ENCODE measurements at places on chromosomes 2 and 18. TPM values are rescaled to one million over a fixed set of nuclear protein-coding genes. Genes with fewer than 3 reads are reported as not detected.

The HOXD8 gene
- total RNA-seq = 11.6 TPM

The SLC9A4 gene
- 0.84 TPM for total RNA-seq

The MC5R gene
- 6.7 TPM for total RNA-seq

The ASTL gene
- total RNA-seq = not detected

The SIX2 gene
- not detected for total RNA-seq

- DNase-seq = no peak
Measured at GRCh38 chr18:32803568-32803967, 30.7 kb upstream of the KLHL14 start.

- DNase-seq = peak; percentile 48
Measured at GRCh38 chr18:46073474-46074331, 1.6 kb upstream of the PSTPIP2 start.

GRCh38 chr2:219041252-219041651, at the start of gene CFAP65:
CFAP65 (minus strand) TSS chr2:219041516; CDS start chr2:219039048, 2,468 bp downstream.
- DNase-seq = peak; percentile 29

DNA sequence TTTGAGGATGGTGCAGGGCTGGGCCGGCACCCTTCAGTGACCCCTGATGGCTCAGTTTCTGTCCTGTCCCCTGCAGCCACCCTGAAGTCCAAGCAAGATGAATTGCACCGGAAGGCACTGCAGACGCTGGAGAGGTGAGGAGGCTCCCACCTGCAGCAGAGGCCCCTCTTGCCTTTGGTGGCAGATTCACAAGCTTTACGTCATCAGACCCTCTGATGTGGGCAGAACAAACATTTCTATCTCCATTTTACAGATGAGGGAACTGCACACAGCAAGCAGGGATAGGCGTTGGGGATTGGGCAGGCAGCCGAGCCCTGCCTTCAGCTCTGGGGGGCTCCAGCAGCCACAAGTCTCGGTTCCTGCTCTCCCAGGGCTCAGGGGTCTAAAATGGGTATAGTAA, 107.7 kb upstream of the MCFD2 start:
- no peak for DNase-seq

DNA sequence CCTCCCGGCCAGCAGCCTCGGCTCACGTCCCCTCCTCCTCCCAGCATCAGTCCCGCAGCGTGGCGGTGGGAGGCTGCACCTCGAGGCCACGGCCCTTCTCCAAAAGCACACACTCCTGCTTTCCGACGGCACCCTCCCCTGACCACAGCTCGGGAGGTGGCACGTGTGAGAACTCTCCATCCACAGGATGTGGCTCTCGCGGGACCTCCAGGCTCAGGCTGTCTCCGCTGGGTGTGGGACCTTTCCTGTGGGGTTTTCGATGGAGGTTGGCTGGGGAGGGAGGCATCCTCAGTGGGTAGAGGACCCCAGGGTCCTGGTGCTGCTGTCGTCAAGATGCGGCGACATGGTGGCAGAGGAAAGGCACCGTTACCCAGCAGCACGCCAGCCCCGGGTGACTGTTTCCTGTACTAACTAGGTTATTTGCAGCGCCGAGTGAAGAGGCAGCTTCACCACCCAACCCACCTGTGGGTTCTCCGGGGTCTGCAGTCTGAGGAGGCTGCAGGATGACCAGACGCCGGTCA, 42.8 kb upstream of the KCNG2 start:
- DNase-seq = no peak

Data from A172 (cell line).